ENCODE measurements at places on chromosomes 3 and 15.

DNA sequence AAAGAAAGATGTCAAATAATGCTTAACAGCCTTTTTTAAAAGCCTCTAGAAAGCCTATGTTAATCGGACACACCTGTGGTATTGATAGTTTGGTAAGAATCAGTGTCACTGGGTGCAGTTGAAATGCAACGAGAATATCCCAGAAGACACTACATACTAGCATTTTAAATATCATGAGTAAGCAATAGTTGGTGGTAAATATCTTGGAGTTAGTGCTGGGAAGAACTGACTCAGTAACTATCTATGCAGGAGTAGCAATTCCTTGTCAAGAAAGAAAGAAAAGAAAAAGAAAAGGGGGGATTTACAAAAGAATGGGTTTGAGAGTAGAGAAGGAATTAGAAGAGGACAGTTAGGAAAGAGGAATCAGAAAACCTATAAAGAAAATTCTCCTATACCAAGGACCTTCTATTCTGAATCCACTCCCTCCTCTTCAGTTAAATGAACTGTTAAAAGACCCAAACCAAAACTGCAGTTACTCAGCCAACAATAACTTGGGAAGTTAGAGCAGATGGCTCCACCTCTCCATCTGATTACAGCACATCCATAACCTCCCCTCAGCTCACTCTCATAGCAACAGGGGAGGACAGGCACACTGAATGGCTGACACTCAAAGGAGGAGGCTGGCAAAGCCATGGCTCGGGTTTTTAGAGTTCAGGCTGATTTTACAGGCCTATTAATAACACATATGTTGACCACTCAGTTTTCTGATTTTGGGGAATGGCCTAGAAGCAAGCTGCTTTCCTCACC lies 207.6 kb upstream of the MDFIC2 start:
- no peak for DNase-seq

DNA sequence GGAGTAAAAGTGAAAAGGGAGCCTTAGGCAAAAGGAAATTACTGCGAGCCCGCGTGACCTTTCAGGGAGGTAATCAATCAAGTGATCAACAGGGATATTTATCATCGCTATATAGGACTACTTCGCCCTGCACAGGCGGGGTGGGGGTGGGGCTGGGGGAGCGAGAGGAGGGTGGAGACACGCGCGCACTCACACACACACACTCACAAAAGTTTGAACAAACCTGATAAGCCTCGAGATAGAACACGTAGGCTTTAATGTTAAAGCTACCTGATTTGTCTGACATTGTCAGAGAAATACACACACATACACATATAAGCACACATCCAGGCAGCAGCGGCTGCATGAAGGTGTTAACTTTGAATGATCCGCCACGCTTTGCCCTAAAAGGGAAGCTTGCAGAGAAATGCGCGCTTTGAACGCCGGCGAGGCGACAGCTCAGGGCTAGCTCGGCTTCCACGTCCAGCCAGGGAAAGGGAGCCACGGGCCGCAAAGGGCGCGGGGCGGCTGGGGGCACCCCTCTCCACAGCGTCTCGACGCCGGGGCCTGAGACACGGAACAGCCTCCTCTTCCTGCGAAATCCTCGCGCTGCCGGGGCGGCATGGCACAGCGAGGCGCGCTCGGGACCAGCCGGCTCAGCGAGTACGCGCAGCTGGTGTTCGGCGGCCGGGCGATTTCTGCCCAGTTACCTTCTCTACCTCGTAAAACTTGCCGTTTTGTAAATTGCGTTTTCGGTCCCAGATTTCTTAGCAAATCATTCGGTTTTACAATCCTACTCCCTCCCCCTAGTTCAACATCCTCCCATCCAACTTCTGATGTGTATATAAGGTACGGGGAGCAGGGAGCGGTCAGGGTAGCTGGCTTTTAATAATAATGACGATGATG lies 4.8 kb upstream of the MECOM start:
- DNase-seq, result no peak

DNA sequence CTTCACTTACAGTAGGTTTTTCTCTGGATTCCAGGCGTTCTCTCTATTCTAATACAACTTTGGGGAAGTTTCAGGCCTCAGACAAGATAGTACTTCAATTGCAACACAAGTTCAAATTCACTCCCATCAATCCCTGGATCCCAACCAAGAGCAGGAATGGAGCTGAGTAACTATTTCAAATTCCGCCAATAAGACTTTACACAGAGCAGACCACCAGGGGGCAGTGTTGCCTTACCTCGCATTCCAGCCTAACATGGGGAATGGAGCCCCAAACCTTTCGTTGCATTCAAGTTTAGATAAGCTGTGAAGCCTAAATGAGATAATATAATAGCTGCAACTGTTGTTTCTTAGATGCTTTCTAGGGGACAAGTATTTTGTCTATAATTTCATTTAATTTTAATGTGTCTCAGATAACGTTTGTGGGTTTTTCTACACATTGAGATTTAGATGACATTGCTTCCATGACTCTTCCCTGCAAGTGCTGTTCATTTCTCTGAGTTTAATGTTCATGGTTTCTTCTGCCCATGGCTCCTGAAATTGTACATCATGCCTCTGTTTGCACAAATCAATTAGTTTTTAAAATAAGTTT lies 186.7 kb downstream of the NSUN3 start:
- peak; percentile 2 for DNase-seq

DNA sequence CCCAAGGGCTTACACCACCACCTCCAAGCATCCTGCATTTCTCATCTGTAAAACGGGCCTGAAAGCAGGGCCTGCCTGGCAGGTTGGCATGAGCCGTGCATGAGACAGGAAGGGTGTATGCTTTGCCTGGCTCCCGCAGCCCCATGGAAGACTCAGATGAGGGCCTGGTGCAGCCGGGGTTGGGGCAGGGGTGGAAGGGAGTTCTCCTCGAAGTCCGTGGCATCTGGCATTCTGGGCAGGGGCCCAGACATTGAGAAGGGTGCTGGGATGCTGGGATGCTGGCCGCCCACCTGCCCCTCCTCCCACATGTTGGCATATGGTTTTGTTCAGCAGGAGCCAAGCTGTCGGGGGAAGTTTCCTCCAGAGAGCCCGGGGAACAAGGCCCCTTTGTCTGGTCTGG lies 13.0 kb upstream of the FBLN2 start:
- no peak for DNase-seq

- no peak for DNase-seq
Measured at GRCh38 chr3:102474207-102474606, 39.4 kb downstream of the ZPLD1 start.

GRCh38 chr3:102533784-102534183 lies 99.0 kb downstream of the ZPLD1 start:
- no peak for DNase-seq

DNA sequence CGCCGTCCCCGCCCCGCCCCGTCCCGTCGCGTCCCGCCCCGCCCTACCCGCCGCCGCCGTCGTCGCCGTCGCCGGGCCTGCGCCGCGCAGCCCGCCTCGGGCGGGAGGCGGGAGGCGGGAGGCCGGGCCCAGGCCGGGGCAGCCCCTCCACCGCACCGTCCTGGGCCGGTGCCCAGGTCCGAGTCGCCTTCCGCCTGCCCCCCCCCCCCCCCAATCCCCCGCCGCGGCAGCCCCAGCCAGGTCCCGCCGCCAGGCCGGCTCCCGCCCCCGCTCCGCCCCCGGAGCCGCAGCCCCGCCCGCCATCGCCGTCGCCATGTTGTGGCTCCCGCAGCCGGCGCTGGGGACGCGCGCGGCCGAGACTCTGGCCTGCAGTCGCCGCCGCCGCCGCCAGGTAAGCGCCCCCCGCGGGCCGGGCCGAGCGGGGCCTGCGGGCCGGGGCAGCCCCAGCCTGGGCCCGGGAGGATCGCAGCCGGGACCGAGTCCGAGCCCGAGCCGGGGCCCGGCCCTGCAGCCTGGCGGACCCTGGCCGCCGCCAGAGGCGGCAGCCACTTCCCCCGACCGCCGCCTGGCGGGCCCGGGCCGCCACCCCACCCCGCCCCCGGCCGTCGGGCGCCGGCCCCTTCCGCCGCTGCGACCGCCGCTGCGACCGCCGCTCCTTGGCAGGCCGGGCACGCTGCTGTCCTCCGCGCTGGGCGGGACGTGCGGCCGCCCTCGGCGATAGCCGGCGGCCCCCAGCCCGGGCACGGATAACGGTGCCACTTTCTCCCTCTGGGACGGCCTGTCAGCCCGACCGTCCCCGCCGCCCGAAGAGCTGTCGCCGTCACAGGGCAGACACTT lies at the start of gene ZNF592:
ZNF592 (plus strand) TSS at position 319 of the 837 bp plus-strand sequence. CDS start 34,084 bp downstream, outside the sequence.
- DNase-seq, result peak; percentile 58

DNA sequence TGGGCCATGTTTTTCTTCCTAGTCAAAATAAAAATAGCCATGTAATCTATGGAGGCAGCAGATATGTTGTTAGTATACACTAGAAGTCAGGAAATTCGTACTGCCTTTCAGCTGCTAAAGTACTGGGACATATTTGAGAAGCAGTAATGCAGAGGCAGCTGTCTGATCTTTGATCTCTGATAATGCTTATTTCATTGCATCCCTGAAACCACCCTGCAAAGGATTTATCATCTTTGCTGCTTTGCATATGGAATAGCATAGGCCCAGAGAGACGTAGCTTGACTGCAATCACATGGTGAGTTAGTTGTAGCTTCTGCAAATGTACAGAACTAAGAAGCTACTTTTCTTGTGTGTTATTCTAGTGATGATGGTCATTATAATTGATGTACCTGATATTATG lies 52.4 kb downstream of the RBM6 start:
- DNase-seq, result no peak

GRCh38 chr15:74868059-74868458 lies 5.1 kb downstream of the SCAMP2 start:
- DNase-seq, result no peak

GRCh38 chr15:59438625-59439290 lies 772 bp downstream of the FAM81A start:
- no peak for DNase-seq

- no peak for DNase-seq
Measured at GRCh38 chr3:111592936-111593335, 2.2 kb downstream of the ZBED2 start.

DNA sequence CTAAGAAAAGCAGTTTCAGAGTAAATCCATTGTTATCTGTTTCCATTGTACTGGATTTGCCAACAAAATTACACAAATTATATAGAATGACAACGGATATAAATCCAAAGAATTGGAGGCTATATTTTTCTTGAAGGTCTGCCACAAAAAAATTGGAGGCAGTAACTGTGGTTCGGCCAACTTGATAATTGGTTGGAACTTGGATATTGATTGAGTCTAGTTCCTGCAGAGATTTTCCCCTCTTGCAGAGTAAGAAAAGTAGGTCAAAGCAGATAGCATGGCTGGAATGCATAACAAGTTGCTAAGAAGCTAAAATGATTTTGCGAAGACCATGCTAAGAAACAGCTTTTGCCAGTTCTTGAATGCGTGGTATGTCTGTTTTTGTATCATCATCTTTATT lies 269.6 kb upstream of the CFAP20DC start:
- DNase-seq, result no peak

DNA sequence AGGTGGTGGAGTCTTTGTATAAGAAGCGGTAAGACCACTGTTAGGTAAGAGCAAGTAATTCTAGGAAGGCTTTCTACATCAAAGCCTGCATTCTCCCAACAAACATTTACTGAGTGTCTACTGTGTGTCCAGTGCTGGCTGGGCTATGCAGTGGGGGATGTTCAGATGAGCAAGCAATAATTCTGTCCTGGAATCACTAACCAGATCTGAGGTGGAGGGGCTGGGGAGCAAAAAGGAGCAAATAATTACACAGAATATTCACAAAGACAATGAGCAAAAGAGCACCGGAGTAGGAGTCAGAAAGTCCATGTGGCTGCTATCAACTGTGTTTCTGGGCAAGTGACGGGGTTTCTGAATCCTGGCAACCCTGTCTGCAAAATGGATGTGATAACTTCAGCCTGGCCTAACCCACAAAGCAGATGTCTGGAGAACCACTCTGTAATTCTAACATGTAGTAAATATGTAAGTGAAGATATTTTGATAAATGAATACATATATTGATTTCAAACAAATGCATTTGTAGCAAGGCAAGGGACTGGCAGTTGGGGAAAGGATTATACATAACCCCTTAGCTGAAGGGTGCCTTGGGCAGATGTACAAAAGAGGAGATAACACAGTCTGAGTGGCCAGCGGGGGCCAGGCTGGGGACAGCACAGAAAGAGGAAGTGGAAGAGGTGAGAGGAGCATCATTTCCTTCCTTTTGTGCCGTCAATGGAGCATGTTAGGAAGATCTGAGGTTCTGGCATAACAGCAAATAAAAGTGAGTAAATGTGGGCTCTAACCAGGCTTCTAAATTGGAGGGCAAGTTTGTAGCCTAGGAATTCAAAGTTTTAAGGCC lies 28.8 kb downstream of the CYP8B1 start:
- no peak for DNase-seq

- no peak for DNase-seq
Measured at GRCh38 chr3:143578810-143579435, 269.3 kb downstream of the SLC9A9 start.

DNA sequence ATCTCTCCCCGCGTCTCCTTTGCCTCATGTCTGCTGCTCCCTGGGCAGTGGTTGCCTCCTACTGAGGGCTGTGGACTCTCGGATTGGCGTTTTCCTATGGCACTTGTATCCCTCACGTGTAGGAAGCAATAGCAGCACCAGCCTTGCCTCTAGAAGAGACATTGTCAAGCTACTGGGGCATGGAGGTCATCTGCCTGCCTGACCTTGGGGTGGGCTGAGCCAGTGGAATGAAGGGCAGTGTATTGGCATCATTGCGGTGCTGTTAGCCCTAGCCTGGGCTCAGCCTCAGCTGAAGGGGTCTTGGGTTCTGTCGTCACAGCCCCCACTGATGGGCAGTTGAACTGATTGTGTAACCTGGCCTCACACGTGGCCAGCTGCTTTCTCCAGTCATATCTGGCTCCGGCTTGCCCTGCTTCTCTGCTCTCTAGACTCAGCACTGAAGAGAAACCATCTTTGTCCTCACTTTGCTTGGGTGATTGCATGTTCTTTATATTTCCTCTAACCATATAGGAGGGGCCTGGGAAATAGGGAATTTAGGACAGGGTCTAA lies 8.1 kb downstream of the ABCF3 start:
- DNase-seq, result no peak

GRCh38 chr3:177481329-177481728 lies 284.0 kb upstream of the TBL1XR1 start:
- DNase-seq, result no peak

GRCh38 chr3:72158639-72159326 lies 373.8 kb upstream of the PROK2 start:
- no peak for DNase-seq

DNA sequence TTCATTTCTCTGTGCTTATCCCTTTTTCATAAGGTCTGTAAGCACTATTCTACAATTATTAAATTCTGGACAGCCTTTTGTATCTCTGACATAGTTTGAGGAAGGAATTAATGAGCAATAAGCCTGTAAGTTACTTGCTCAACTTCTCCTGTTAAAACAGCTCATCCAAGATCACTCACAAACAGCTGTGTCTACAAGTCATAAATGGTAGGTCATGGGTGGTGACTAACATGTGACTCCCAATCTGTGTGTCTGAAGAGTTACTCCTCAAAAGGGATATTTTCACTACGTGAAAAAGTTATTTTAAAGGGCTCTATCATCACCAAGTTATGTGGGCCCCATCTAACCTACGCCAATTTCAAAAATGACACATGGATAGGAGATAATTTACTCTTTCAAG lies 145.2 kb upstream of the CBLB start:
- no peak for DNase-seq
